Stimulated activated CD4-positive, alpha-beta T cell treated with anti-CD3 and anti-CD28 coated beads, Interleukin-2, amount 100 ng/mL, for 48 hours (primary cell): ENCODE measurements at places on chromosomes 3 and 15.

GRCh38 chr15:99973351-99973750 is 240.1 kb upstream of the LYSMD4 start:
- no peak for DNase-seq

GRCh38 chr3:15926871-15927270 is 129.1 kb upstream of the ANKRD28 start:
- no peak for DNase-seq

DNA sequence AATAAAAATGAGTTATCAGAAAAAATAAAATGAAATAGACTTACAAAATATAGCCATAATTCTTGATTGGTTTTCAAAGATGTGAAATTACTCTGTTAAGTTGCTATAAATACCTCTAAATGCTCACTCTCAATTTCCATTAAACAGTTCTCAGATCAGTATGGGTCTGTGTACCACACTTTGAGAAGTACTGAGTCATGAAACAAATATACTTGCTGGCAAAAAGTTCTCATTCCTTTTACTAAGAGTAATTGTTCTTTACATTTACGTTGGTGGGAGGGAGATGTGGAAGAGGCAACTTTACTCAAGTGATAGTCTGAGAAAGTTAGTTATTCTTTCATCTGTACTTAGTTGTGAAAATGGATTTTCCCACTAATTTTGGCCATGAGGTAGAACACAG is 96.3 kb downstream of the ZNF385D start:
- no peak for DNase-seq

- no peak for DNase-seq
These were observed 33.2 kb downstream of the MKRN2 start for GRCh38 chr3:12590096-12590495.

DNA sequence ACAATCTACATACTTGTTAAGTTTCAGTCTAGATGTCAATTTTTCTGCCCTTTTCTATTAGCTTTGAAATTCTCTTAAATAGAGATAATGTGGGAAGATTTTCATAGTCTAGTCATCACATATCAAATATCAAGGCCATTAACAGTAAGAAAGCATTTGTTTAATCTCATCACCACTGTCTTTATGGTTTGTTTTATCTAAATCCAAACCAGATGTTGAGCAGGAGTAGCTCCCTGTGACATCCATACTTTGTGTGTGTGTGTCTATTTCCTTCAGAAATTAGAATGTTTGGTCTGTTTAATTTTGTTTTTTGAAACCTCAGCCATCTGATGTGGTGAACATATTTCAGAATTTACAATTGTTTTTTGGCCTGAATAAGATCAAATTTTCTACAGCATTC is 23.1 kb upstream of the GOLGA8B start:
- no peak for DNase-seq

DNA sequence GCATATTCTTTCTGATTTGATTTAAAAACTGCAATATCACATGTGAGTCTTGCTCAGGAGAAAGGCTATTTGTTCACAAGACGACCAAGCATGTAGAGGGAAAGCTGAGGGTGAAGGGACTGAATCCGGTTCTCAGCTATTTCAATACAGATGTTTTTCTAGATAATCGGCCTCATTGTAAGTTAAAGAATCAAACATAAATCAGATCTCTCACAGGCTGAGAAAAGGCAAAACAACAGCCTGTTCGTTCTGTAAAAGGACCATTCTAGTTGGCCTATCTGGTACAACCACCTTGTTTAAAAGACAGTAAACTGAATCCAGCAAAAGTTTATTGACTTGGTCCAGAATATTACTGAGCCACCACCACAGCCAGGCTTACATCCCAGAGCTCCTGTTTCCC is 1045.7 kb upstream of the CFAP20DC start:
- DNase-seq, result no peak

DNA sequence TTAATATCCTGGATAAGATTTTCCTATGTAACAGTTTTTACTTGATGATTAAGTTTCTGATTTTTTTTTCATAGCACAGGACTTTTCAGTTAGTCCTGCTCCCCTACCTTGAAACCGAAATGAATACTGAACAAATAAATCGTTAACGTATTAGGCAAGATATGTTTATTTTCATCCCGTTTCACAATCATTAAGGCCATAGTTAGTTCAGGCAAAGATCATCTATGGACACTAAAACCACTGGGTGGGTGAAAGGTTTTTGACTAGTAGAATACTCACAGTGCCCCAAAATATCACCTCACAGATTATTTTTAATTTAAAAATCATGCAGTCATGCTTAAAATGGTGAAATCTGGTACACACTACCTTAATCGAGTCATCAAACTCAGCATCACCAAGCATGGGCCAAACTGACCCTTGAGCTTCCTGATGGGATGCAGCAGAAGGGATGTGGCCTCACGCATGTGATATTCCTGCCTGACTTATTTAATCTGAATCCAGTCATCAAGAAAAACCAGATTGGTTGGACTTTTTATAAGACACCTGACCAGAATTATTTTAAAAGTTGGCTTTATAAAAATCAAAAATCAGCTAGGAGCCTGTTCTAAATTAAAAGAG is 365.0 kb downstream of the LPP start:
- DNase-seq, result no peak

GRCh38 chr3:128423525-128424147 is 43.1 kb downstream of the DNAJB8 start:
- DNase-seq, result no peak

DNA sequence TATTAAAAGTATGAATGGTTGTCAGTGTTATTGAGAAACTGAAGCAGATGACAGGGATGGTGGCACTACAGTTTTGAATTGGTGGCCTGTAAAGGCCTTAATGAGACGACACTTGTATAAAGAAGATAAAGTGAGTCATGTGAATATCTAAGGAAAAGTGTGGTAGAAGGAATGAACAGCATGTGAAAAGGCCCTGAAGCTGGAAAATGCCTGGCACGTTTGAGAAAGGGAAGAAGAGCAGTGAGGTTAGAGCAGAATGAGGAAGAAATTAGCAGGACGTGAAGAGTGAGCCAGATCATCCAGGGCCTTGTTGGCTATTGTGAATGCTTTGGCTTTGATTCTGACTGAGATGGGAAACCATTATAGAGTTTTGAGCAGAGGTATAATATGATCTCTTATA is 387.6 kb upstream of the DPH6 start:
- no peak for DNase-seq

DNA sequence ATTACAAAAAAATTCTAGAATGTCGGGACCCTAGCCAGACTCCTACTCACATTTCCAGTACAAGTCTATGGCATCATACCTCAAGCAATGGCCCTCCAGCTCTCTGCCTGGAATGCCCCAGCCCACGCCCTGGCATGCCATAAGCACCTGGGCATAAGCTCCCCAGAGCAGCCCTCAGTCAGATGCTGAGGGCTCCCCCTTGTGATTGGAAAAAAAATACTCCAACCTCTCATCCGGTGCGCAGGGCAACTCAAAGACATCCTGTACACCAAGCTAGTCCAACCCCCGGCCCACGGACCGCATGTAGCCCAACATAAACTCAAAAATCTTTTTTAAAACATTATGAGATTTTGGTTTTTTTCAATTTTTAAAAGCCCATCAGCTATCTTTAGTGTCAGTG is 115.4 kb downstream of the NEK10 start:
- peak; percentile 1 for DNase-seq

- DNase-seq, result no peak
These were observed 835.4 kb upstream of the GBE1 start for GRCh38 chr3:82596805-82597204.

- DNase-seq, result no peak
These were observed 11.0 kb downstream of the STARD5 start for GRCh38 chr15:81312790-81313543.

DNA sequence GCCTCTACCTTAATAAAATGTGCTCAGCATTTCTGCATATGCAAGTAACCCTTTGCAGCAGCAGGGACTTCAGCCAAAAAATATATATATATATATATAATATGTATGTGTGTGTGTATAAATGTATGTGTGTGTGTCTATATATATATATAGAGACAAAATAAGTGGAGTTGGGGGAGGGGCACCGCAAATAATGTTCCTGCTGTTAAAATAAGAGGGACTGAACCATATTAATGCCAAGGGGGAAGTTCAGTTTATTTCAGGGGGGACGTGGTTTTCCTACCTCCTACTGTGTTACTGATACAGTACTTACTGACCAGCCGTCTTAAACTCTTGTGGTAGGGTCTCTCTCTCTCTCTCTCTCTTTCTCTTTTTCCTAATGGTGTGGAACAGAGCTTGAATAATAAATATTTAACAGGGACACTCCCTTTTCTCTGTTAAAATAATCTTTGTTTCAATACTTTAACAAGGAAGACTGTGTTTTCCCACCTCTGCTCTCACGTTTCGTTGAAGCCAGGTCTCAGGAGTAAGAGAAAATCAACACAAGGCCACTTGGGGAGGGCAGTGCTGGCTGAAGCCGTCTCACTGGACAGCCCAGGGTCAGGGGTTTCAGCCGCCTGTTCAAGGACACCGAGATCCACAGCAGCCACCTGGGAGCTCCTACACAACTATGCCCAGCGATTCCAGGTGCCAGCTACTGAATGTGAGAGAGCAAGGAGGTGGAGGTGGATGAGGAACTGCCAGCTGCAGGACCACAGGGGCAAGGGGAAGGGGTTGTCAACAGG is 42.8 kb upstream of the ADAMTSL3 start:
- no peak for DNase-seq

DNA sequence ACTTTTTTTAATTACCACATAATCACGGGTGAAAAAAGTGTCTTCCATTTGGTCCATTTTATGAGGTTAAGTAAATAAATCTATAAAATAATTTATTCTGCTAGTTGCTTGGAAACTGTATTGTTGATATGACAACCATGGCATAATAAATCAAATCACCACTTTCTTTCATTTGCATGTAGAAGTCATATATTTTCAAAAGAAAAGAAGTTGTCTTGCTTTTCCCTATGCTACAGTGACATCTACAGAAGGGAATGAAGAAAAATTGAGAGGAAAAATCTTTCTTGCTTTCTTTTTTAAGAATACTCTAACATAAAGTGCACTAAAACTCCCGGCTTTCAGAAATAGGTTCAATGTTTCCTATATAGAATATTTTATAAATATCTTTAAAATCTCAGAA is 228.5 kb downstream of the ZBBX start:
- no peak for DNase-seq

DNA sequence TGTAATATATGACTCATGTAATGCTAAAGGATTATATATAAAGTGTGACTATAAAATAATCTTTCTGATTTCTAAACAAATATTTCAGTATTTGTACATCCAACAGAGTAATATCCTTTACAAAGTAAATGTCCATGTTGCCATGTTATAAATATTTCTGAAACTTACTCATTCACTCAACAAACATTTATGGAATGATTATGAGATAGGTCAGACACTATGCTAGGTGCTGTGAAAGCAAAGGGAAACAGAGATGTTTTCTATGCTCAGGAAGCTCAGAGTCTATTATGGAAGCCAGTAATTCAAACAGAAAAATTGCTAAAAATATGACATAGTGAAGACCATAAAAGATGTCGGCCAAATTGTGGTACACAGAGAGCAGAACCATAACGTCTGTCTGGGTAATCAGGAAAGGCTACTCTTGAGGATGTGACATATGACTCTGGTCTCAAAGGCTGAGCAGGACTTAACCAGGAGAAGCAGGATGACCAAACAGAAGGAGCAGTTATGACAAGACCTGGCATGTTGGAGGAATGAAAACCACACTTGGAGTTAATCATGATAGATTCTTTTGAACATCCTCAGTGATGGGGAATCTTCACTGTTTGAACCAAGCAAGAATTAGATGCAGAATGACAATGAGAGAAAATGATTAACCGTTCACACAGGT is 39.0 kb upstream of the MYO5C start:
- no peak for DNase-seq

- no peak for DNase-seq
These were observed 42.6 kb upstream of the POLG start for GRCh38 chr15:89377024-89377841.

GRCh38 chr15:89851673-89852341 is 37.2 kb upstream of the ANPEP start:
- DNase-seq, result no peak

- DNase-seq, result no peak
These were observed 43.4 kb downstream of the TRIM69 start for GRCh38 chr15:44779761-44780160.

- no peak for DNase-seq
These were observed 52.0 kb downstream of the MAGEF1 start for GRCh38 chr3:184659797-184660301.

DNA sequence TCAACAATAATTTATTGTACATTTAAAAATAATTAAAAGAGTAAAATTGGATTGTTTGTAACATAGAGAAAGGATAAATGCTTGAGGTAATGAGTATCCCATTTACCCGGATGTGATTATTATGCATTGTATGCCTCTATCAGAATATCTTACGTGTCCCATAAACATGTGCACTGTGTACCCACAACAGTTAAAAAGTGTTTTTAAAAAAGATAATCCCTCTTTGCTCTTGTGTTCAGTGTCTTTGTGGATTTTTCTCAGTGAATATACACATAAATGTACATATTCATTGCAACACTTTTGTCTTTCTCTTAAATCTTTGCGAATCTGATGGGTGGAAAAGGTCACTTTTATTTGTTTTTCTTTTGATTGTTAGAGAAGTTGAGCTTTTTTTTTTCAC is 20.4 kb downstream of the YEATS2 start:
- no peak for DNase-seq

GRCh38 chr3:190044142-190044541 is 76.6 kb downstream of the P3H2 start:
- DNase-seq, result no peak

DNA sequence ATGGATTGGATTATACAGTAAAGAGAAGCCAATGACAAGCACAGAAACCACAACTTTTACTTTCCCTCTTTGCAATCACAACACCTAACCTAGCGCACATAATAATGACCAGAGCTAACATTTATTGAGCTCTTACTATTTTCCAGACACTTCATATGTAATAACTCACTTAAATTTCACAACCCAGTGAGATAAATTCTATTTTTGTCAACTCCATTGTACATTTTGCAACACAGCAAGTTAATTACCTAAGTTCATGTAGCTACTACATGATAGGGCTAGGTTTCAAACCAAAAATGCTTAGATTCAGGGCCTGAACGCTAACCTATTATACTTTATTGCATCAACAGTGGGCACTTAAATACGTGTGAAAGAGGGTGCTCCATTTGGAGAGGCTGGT is 89.5 kb downstream of the GADL1 start:
- DNase-seq, result no peak

- DNase-seq, result peak; percentile 62
These were observed 7.2 kb downstream of the CLCN2 start for GRCh38 chr3:184354121-184354728.

GRCh38 chr3:14481018-14481645 is 59.0 kb downstream of the GRIP2 start:
- no peak for DNase-seq
